Stimulated activated CD4-positive, alpha-beta T cell treated with anti-CD3 and anti-CD28 coated beads, TNF-alpha, amount 100 ng/mL, for 48 hours (primary cell): ENCODE measurements at places on chromosomes 4 and X.

DNA sequence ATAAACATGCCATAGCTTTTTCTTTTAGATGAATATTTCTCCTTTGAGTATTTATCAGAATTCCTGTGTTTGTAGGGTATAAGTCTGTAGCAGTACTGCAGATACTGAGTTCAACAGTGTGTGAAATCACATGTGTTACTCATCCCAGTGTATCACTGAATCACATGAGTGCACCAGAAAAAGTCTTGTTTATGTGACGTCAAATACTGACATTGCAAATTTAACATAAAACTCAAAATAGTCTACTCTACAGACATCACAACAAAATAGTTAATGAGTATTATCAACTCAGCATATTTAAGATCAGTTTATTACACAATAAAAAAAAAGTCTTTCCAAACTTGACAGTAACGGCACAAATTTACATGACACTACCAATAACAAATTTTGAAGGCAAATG, 221.3 kb downstream of the DCTD start:
- DNase-seq, result no peak

DNA sequence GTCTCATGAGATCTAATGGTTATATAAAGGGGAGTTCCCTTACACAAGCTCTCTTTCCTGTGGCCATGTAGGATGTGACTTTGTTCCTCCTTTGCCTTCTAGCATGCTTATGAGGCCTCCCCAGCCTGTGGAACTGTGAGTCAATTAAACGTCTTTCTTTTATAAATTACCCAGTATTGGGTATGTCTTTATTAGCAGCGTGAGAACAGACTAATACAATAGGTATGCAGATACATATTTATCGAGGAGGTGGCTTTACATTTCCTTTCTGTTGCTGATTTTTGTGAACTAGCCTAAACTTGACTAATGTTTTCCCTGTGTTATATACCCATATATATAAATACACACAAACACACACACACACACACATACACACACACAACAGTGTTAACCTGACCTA, 80.2 kb downstream of the VCX2 start:
- DNase-seq, result no peak

DNA sequence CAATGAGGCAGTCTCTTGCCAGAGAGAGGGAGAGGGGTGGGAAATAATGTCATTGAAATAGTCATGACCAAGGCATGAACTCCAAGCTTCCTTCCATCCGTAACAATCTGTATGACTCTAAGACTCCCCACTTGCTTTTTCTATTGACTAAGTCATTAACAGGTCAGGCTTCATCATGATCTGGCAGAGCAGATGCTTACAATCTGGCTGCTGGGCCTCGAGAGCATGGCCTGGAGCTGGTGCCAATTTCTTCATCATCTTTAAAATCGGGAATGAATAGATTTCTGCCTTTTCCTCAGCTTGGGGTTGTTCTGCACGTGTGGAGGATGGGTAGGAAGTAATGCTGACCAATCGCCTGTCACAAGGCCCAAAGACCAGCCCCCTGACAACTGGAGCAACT, 280.6 kb upstream of the CLNK start:
- no peak for DNase-seq

- no peak for DNase-seq
Observed at GRCh38 chr4:4496592-4497372, 45.1 kb downstream of the STX18 start.

DNA sequence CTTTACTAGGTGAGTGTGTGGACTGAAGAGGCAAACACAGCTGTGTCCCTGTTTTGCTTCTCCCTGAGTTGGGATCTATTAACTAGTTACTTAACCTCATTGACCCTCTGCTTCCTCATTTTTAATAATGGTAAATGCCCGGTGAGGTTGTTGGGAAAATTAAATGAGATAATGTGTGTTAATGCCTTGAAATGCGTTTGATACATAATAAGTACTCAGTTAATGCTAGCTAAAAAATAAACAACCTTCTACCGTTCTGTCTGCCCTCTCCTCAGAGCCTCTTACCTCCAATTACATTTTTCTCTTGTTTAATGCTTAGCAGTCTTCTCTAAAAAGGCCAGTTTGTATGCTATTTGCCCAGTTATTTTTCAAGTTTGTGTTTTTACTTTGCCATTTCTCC, 70.3 kb downstream of the POLA1 start:
- DNase-seq, result no peak

- no peak for DNase-seq
Observed at GRCh38 chr4:128844931-128845330, 35.4 kb downstream of the JADE1 start.

GRCh38 chr4:113020966-113021365, 28.5 kb upstream of the ANK2 start:
- no peak for DNase-seq

- no peak for DNase-seq
Observed at GRCh38 chr4:56186808-56187523, 200.3 kb downstream of the AASDH start.

DNA sequence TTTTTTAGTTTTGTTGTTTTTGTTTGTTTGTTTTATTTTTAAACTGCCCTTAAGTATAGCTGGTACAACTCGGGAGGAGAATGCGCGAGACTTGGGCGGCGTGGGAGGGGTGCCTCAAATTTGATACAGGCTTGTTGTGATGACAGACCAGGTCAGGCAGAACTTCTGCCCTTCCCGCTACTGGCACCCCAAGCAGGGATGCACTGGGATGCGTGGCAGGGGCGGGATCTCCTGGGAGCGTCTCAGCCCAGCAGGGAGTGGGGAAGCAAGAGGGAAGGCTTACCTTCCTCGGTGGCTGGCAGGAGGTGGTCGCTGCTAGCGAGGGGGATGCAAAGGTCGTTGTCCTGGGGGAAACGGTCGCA, 851 bp downstream of the SFRP2 start:
- no peak for DNase-seq

GRCh38 chr4:15352524-15352923, 75.3 kb upstream of the C1QTNF7 start:
- DNase-seq, result no peak

DNA sequence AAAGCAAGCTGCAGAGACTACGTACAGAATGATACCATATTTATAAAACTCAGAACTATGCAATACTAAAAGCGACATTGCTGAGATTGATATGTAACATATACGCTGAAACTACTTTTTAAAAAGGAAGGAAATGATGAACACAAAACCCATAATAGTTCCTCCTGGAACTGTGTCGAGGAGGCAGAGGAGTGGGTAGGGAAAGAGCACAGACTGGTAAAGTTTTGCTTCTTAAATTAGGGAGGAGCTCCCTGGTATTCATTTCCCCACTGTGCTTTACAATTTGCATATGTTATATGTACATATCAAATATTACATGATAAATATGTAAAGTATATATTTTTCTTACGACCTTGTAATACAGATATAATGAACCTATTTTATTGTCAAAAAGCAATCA, 13.9 kb downstream of the UFSP2 start:
- DNase-seq, result no peak
